ENCODE measurements at places on chromosomes 1 and 21.

- DNase-seq: no peak
Observed at GRCh38 chr1:215405211-215405610, 161.9 kb upstream of the KCTD3 start.

- DNase-seq: no peak
Observed at GRCh38 chr1:50851466-50851865, 108.6 kb downstream of the FAF1 start.

- DNase-seq: peak; percentile 44
Observed at GRCh38 chr1:16441282-16441665, 750 bp downstream of the NECAP2 start.

DNA sequence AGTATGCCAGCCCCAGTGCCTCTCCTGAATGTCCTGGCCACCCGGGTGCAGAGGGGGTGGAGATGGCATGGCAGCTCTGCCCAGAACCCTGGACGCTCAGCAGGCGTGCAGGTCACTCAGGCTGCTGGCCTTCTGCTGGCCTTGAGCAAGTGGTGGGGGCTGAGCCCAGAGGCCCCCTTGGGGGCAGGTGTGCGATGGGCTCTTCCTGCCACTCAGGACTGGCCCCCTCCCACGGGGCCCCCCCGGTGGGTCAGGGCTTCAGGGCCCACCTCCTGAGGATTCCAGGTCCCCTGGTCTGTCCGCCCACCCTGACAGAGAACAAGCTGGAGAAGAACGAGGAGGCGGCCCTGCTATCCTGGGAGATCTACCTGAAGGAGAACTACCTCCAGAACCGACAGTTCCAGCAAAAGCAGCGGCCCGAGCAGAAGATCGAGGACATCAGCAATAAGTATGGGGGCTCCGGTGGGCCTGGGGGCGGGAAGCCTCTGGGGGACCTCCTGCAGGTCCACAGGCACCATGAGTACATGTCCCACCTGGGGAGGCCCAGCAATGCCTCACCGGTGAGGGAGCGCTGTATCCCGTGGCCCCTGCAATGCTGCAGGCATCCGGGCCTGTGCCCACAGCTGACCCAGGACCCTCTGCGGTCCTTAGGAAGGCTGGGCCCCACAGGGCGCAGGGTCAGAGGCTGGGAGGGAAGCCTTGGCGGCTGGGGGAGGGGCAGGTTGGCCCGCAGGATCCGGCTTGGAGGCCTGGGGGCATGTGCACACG is 37.0 kb upstream of the LRRC3 start:
- DNase-seq: no peak

DNA sequence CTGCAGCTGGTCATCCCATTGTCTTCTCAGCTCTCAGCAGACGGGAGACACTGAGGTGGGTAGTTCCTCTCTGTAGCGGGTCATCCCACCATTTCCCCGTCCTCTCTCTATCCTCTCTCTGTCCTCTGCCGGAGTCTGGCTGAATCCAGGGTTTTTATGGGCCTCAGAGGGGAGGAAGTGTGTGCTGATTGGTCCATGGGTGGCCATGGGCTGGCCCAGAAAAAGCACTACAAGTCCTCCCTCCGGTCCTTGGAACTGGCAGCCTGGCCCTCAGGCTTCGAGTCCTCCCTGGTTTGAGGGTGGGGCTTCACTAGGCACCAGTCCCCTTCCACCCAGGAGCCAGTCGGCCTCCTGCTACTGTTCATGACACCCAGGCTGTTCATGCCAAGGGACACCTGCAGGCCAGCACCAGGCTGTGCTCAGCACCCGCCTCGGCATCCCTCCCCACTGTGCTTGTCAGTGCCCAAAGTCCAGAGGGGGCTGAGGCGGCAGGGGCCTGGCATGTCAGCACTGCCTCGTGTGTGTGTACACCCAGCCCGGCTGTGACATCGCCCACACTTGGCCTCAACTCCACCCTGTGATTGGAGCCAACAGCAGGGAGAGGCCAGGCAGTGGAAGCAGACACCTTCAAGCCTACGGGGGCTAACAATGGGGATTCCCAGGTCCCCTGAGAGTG is 23.0 kb upstream of the LRRC8C start:
- DNase-seq: no peak

- no peak for DNase-seq
Observed at GRCh38 chr21:8989721-8990325, 1531.6 kb upstream of the TPTE start.

Measured in Kasumi-1 (cell line).